Left ventricle myocardium inferior (tissue), 1 donor: ENCODE measurements at places on chromosomes 4 and X.

DNA sequence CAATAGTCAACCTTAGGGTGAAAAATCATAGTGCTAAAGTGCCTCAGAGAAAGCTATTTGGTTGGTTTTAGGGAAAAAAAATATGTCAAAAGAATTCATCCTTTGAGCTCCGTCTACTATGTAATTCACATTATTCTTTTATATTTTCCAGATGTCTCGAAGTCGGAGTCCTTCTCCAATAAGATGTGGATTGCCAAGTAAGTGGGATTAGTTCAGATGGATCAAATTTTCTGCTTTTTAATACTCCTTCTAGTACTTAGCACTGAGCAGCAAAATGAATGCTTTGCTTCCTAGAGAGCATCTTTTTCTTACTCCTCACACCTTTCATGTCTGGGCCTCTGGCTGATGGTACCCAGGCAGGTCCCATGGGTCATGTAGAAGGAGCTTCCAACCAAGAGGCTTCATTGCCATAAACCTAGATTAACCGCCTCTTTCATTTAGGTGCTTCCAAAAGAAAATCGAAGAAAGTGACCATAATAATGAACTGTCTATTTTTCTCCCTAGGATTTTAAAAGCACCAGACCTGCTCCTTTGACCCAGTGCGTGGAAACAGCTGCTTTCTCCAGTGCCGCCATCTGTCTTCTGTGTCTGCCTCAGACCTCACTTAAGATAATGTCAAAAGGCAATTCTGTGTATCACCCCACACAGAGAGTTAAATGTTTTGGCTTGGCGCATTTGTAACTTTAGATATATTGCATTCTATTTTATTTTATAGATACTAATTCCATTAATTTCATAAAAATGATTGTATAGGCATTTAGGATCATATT is 43.5 kb downstream of the SPATA18 start:
- DNase-seq = no peak

DNA sequence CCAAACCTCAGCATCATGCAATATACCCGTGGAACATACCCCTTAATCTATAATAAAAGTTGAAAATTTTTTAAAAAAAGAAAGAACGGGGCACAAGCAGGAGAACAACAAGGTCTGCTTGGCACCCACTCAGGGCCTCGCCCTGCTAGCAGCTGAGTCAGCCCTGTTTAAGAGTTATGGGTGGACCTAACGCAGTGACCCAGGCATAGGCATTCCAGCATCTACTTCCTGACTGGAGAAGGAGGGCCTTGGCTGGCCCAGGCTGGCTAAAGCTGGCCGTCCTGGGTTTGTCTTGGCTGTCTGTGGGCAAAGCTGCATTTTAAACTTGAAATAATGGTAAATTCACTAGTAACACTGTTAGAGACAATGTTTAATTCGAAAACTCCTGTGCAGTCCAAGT is 236.7 kb upstream of the PGRMC2 start:
- peak; percentile 32 for DNase-seq

DNA sequence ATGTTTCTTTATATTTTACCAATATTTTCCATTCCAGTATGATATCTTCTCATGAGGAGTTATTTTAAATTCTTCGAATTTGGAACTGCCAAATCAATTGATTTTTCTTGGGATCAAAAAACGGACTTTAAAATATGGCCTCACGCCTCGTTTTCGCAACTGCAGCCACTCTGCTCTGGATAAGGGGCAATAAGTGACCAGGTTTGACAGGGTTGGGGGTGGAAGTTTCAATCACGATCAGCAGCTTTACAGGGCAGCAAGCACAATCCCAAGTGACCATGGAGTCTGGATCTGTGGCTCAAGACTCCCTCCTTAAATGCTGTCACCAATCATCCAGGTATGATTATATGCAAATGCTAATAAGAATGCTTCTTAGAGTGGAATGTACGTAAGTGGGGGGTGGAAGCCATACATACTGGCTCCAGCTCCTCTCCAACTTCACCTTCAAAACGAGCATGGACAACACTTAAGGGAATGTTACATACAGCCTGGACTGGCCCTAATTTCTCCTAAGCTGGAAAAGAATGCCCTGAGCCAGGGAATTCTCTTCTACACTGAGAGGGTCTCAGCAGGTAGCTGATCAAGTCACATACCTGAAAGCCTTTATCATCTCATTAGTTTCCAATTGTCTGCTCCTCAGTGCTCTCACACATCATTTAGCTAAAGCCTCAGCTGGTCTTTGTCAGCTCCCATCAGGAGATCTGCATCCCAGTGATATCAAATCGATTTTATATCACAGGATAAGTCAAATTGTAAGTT is 176.9 kb upstream of the DCAF8L1 start:
- DNase-seq = no peak

DNA sequence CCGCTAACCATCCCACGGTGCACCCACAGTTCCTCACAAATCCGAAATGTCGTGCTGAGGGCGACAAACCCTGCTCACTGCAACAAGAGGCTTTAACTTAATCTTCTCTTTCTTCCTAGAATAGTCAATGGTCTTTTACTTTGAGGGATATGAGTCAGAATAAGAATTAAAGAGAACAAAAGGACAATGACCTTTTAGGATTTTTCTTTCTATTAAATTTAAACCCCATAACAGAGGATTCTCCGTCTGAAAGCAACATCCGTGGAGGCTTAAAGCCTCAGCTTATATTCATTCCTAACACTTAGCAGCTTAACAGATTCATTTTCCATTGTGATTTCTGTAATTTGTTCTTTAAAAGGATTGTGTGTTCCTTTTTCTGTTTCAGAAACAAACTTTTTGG is 44.9 kb upstream of the PUDP start:
- no peak for DNase-seq

DNA sequence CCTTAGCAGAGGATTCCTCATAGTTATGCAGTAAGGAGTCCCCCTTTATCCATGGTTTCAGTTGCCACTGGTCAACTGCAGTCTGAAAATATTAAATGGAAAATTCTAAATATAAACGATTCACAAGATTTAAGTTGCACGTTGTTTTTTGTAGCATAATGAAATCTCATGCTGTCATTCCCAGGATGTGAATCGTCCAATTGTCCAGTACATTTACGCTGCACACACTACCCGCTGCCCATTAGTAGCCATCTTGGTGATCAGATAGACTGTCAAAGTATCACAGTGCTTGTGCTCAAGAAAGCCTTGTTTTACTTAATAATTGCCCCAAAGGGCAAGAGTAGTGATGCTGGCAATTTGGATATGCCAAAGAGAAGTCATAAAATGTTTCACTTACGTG is 434.8 kb downstream of the MAPK10 start:
- DNase-seq = no peak

GRCh38 chr4:147799986-147800555 is 68.2 kb downstream of the ARHGAP10 start:
- no peak for DNase-seq

DNA sequence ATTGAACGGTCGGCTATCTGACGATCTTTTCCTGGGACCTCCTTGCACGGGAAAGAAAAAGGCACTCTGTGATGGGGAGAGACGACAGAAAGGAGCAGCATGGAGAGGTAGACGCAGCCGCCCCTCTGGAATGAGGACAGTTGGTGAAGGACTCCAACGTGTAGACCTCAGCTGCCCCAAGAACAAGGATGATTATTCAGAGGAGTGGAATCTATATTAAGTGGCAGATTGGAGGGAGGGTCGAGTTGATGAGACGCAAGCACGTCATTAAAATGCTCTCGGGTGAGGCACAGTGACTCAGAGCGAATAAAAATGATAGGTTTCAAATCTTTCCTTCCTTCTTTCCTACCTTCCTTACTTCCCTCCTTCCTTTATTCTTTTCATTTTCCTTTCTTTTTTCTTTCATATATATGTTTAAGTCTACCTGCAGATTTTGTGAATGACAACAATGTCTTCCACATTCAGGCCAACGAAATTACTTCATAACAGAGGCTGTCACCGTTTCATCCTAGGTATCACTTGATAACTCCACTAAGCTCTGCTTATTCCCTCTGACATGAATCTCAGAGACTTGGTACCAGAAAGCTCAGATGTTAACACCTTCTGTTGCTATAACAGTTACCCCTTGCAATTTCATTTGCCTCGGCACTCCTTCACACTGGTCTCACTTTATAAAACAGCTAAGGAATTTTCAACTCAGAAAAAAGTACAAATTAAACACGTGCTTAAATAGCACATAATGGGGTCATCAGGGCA is 110.0 kb upstream of the PPARGC1A start:
- no peak for DNase-seq

DNA sequence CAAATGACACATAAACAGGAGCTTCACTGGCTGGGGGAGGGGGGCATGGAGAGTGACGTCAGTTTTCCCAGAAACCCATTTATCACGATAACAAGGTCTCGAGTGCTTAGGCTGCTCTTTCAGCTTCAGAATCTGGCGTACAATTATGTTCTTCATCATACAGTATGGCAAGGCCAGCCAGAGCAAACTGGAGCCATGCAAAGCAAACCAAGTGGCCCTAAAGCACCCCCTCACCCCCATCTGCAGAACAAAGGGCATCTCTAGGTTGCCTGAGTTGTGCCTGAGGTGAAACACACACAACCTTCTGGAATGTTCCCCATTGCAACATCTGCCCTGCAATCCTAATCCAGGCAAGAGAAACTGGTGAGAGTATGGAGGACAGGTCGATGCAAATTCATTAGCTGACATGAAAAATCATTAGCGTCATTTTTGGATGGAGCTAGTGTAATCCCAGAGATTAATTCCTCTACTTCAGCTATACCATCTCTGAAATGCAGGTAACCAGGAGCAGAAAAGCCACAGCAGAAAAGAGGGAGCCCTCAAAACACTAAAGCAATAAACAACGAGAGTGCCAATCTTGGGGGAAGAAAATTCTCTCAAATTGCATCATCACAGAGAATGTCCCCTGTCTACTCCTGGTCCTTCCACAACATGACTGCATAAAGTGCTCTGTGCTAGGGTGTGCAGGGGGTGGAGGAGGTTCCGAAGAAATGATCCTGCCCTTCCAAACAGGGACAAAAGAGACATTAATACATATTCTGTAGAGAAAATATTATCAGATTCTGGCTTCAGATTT is 1.8 kb downstream of the SEPTIN6 start:
- DNase-seq = no peak

DNA sequence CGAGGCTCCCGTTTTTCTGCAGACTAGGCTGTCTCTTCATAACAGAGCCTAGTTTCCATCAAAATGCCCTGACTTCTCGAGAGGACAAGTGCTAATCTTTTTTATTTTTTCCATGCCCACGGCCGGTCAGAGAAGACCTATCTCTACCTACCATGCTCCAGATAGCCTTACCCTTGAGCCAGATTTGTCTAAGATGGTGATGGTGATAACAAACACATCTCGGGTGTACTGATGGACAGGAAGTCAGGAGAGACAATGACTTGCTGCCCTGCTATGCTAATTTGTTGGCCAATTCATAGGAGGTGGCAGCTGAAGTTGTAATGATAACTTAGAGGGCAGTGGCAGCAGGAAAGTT is 42.2 kb upstream of the NKRF start:
- no peak for DNase-seq

DNA sequence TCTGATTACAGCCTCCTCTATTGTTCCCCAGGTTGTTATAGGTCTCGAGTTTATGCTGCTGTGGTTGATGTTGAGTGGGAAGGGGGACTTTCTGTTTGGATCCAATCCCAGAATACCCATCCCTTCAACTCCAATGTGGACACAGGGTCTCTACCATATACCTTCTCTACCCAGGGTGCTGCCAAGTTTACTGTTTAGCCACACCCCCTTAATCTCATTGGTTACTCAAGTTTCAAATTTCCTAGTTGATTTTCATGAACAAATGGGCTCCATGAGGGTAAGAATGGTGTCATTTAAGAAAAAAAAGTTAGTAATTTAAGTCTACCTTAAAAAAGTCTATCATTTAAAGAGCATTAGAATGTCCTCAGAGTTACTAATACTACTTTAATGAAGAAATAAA is 3.6 kb upstream of the SPP1 start:
- no peak for DNase-seq

GRCh38 chrX:70664726-70665125 is 220.1 kb downstream of the DLG3 start:
- DNase-seq = no peak

GRCh38 chr4:112127803-112128202 is 17.5 kb upstream of the FAM241A start:
- no peak for DNase-seq

- DNase-seq = no peak
Measured at GRCh38 chr4:137533855-137534254, 1.6 kb upstream of the PCDH18 start.

GRCh38 chr4:25905371-25905770 is 8.6 kb upstream of the SMIM20 start:
- DNase-seq = no peak

DNA sequence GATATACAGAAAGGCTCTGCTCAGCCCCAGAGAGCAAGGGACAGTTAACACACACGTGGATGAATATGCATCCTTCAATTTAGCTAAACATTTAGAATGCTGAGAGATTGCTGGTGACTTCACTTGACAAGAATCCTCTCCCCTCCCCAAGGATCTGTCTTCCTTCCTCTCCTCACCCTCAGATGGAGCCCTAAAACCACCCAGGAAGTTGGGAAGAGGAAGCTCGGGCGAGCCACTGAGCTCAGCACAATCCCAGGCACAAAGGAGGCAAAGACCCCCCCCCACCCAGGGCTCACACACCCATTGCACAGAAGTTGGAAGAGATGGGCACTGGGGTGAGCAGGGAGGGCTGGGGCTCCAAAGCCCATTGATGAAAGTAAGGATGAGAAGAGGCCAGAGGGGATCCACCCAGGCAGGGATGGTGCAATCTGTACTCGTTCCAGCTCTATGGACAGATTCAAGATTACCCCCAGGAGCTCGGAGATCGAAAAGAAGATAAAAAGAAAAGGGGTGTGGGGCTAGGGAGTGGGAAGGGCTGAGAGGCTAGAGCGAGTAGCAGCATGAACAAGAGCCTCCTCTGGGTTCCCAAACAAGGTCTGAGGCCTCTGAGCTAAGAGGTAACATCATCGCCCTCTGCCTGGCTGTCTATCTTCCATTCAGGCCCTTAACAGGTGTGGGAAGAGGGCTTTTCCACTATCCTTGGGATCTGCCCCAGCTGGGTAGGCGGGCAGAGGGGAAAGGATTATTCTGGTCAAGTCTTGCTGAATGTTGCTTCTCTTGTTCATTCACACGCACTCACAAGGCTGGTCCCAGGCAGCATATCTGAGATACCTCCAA is 1.2 kb downstream of the TFE3 start:
- DNase-seq = peak; percentile 17

GRCh38 chr4:147313108-147313507 is 167.8 kb upstream of the EDNRA start:
- no peak for DNase-seq
